ENCODE measurements at places on chromosomes 7 and 10.

- DNase-seq, result no peak
Observed at GRCh38 chr10:53403688-53404087, 631.1 kb upstream of the MBL2 start.

DNA sequence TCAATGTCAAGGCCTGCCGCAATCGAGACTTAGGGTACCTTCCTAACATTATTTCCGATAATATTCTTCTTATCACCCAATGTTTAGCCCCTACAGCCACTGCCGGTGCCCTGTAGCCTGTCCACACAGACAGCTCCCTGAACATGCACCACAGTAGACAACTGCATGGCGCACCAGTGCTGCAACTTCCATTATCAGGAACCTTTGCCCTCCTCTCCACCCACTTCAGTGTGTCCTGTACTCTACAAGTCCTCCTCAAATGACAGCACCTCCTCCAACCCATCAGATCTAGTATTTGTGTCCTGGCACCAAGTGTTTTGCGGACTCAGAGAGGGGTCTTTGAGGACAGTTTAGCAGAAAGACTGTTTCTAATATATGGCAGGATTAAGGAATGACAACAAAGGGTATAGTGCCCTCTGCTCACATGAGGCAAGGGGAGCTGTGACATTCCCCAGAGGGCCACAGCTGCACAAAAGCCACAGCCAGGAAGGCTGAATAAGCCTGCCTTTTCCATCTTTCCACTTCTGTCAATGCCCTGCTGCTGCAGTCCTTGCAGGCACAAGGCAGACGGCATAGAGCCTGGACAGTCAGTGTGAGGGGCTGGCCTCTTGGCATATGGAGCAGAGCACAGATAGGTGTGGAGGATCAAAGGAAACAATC, 335.4 kb downstream of the PARD3 start:
- no peak for DNase-seq

DNA sequence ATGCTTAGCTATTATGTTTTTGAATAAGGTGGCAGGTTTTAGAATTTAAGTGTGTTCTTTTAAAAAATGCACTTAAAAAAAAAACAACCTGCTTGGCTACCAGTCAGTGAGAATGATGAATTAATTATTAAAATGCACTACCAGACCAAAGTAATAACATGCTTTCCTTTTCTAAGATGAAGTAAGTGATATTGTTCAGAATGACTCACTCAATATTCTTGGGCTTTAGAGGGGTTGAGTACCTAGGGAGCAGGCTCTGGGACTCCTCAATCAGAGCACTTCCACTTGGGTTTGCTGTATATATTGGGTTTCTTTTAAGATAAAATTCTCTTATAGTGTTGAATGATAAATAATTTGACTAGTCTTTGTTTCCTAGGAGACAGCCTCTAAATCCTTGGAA, 8.6 kb downstream of the STAM start:
- no peak for DNase-seq

DNA sequence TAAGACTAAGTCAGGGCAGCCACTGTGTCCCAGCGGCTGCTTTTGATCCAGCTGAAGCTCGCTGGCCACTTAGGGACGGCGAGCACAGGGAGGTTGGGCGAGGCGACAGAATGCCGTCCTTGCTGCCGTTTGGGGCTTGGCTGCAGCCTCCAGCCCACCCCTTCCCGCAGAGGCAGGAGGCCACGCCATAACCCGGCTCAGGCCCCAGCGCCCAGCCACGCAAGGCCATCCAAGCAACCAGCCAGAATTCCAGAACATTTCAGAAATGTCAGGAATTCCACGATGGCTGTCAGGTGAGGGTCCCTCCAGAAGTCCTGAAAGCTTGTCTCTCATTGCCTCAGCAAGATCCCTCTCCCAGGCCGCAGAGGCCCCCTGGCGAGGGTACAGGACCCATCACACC, 479.1 kb upstream of the FOXK1 start:
- DNase-seq, result no peak

DNA sequence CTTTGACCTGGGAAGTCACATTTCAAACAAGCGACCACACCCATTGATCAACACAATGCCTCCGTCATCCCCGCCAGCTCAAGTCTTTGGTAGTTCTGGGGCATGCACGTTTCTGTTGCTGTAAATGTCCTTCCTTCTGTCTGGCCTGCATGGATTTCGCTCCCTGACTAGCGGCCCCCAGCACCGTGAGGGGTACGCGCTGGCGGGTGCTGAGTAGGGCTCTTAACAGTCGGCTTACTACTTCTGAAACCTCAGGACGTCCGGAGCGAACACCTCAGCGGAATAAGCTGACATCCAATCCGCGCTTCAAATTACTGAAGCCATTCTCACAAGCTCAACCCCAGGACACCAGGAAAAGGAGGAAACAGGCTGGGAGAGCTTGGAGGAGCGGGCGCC, 505 bp downstream of the NUDCD3 start:
- peak; percentile 19 for DNase-seq

DNA sequence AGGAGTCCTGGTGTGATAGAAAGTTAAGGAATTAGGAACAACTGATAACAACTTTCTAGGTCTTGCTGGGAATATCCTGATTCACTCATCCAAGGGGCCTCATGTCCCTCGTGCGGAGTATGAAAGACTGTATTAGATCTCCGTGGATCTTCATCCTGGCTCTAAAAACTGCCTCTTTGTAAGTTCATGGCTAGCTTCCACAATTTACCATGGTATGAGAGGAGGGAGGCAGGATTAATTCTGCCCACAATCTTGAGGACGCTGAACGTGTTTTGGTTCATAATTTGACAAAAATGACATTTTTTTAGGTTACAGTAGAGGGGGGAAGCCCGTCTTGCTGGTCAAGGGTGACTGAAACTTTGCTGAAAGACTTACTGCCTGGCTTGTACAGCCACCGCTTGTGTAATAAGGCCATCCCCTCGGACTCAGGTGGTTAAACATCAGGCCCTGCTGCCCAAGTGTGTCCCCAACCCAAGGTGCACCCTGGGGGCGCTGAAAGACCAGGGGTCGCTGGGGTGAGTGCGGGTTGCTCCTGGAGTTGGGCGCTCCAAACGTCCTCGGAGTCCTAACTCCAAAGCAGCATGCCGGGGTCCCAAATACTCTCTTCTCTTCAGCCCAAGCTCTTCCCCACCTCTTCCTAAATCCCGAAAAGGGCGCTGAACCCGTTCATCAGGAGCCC, 733 bp downstream of the HIBADH start:
- peak; percentile 19 for DNase-seq

GRCh38 chr10:129057856-129058663, 409.0 kb upstream of the MGMT start:
- no peak for DNase-seq

GRCh38 chr7:91827169-91827568, 53.3 kb downstream of the MTERF1 start:
- DNase-seq, result no peak

DNA sequence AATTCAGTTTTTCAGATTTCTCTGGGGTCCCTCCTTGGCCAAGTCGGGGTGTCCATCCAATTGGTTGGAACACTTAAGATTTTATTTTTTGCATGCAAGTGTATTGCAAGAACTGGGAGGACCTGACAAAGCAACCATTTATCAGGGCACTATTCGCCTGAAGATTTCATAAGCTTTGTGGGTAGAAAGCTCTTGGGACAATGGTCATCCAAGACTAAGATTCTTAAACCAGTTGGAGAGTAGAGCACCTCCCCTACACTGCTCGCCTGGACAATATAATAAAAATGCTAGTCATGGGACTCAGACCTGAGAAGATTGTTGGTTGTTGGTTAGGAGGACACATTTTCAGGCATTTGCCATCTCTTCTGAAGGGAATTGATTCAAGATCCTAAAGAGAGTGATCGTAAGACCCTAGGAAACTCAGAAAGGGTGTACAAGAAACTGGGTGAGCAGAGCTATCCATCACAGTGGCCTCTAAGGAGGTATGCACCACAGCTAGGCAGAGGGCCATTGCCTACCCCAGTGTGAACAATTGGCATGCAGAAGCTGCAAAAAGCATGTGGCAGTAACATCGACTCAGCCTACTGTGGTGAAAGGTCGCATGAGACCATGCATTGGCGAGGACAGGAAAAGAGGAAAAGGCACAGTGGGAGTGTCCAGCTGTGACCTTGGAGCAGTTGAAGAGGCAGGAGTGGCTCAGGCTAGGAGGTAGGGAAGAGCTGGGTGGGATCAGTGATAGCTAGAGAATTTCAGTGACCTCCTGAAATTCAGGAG, 1235.3 kb upstream of the AUTS2 start:
- no peak for DNase-seq

- no peak for DNase-seq
Observed at GRCh38 chr7:100132126-100132525, 5.4 kb downstream of the MBLAC1 start.

DNA sequence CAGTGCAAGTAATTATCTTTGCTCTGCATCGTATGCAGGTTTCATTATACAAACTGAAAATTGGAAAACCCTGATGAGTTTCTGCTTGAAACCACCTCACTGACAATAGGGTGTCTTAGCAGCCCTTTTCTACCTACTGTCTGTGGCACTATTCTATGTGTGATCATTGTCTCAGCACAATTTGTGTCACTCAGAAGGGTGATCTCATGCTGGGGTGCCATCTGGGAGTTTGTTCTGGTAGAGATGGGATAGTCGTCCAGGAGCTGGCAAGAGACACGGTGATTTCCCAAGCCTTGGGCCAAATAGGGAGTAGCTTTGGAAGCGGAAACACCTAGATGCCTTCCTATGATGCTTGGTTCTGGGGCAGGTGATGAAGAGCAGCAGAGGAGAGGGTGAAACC, 186.3 kb downstream of the FRMD4A start:
- no peak for DNase-seq

DNA sequence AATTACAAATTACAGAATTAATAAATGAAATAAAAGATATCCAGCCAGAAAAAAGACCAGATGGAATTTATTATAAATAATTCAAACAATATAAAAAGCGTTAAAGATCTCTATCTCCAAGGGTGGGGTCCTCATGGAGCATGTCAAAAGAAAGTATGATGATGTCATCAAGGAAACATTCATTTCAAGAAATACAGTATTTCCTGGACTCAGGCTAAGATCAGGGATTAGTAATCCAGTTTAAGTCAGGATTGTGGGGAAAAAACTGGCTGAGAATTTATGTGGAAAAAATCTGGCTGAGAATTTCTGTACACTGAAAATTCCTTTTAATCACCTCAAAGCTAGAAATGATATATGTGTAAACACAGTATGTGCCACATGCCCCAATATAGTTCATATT, 1075.3 kb downstream of the XPNPEP1 start:
- DNase-seq, result no peak

GRCh38 chr7:585229-585711, 65.6 kb upstream of the PDGFA start:
- DNase-seq, result no peak

DNA sequence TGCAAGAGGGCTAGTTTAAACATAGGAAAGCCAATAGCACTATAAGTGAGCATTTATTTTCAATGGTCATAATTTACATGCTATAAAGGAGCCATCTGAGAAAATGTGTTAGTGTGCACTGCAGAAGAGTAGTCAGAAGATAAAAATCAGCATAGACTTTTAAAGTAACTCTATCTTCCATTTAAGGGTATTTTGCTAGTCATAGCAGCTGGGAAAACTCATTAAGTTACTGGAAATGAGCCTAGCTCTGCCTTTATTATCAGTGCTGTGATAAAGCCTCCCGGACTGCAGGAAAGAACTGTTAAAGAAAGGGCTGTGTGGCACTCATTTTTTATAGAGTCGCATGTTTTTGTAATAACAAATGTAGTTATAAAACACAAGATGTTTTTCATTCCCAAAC, 825.8 kb upstream of the POM121L12 start:
- DNase-seq, result no peak

DNA sequence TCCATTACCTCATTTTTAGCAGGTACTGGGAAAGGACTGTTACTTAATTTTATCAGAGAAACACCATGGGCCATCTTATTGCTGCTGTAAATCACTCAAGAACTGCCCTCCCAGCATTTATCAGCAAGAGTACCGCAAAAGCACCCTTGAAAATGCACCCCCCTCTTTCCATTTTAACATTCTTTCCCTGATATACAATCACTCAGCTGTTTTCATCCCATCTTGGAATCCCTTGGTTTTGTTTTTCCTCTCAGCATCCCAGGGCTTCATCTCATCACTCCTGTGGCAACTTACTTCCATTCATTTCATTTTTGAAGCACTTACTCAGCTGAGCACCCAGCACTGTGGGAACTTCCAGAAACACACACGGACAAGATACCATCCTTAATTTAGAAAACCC, 36.5 kb downstream of the RAPGEF5 start:
- DNase-seq, result no peak

DNA sequence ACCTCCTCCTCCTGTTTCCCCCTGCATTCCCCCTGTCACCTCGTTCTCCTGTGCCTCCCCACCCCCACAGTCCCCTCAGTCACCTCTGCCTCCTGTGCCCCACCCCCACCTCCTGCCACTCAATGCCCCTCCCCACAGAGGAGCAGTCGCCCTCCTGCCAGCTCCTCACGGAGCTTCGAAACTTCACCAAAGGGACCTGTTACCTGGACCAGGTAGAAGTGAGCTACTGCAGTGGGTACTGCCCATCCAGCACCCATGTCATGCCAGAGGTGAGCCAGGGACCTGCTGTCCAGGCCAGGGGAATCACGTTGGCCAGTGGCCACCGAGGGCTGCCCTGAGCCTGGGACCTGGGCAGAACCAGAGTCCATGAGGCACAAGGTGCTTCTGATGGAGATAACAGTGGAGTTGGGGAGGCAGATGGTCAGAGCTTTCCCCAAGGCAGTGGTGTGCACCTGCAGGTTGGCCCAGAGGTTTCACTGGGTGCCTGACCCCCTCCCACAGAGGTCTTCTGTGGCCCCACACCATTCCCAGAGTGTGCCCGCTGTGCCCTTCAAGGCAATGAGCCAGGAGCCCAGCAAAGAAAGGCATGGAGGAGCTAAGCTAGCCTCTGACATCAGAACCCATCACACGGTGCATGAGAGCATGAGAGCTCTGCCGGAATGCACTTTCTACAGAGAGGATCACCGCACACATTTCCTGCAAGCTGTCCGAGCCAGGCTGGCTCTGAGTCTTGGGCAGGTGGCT, 7.0 kb upstream of the ZNF862 start:
- DNase-seq, result no peak

DNA sequence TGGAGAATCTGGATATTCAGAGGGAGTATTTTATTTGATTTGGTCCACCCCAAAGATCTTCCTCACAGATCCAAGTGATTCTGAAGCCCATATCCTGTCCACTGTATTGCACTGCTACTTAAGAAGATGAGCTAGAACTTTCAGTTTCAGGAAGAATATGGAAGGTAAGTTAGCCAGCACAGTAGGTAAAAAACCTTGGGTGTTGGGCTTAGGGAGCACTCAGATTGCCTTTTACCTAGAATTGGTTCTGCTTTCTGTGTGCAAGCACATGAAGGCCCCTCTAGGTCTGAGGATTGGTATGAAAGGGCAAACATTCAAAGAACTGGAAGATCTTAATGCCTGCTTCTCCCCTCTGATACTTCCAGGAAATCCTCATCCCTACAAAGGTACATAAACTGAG, 146.7 kb upstream of the COL1A2 start:
- DNase-seq, result no peak

- no peak for DNase-seq
Observed at GRCh38 chr7:26614503-26614902, 249.9 kb downstream of the SKAP2 start.

- DNase-seq, result no peak
Observed at GRCh38 chr7:2892549-2892948, 48.4 kb upstream of the GNA12 start.

All from inflammatory macrophage treated with lipopolysaccharide for 1 hour (primary cell).